CD4-positive, alpha-beta memory T cell (primary cell): ENCODE measurements at places on chromosomes 6 and 20.

- DNase-seq = no peak
These were observed 73.7 kb upstream of the RREB1 start for GRCh38 chr6:7034055-7034454.

DNA sequence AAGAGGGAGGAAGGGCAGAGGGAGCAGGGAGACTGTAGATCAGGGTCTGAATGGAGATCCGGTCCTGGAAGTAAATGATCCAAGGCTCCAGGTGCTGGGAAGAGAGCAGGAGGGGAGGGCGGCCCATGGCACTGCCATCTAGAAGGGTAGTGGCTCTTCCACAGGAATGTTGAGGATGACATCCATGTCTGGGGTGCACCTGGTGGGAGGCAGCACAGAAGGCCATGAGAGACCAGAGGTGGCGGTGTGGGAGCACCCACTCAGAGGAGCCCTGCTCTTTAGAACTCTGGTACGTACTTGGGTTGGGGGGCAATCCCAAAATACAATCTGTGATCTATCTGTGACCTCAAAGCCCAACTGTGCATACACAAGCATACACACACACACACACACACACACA, 13.5 kb downstream of the DEFB132 start:
- no peak for DNase-seq

DNA sequence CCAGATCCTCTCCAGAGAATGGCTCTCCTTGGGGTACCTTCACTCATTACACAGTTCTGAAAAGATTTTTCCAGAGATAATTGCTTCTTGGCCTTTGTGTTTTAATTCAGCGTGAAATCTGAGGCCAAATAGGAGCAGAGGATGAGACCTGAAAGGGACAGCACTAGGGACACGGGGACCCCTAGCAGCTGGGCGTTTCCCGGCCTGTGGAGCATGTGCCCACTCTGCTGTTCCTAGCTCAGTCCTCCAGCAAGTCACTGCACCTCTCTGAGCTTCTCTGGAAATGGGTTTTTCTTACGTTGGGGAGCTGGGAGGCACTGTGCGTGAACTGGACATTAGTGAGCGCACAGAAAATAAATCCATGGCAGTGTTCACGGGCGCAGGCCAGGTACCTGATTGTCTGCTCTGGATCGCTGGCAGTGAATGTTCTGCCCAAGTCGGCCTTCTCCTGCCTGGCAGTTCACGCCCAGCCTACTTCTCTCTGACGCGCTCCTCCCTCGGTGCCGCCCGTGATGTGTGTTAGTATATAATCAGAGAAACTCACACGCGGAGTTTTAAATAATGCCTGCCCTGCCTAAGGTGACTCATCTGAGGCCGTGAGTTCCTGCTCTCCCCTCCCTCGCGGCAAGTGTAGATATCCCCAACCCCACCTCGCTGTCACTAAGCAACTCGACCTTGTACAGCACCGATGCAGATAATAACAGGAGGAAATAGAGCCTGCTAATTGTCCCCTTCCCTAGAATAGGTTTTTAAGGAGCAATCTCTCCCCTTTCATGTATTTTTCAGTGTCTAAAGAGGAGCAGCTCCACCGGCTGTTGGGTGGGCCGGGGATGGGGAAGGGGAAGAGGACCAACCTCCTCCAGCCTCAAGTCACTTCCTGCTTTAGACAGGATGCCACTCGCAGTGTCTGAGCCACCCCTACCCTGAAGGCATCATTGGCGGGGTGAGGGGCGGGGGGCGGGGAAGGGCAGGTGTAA, 2.7 kb upstream of the TUBB2A start:
- peak; percentile 78 for DNase-seq

GRCh38 chr6:56804996-56805395, 149.9 kb upstream of the BEND6 start:
- no peak for DNase-seq

GRCh38 chr20:49484180-49485140, 2.0 kb upstream of the KCNB1 start:
- DNase-seq = peak; percentile 60

- no peak for DNase-seq
These were observed 88.2 kb downstream of the TCP11 start for GRCh38 chr6:35052694-35053565.

- DNase-seq = no peak
These were observed 165.6 kb upstream of the OGFRL1 start for GRCh38 chr6:71123051-71123450.

- DNase-seq = no peak
These were observed 70.8 kb upstream of the AKIRIN2 start for GRCh38 chr6:87772597-87773530.

DNA sequence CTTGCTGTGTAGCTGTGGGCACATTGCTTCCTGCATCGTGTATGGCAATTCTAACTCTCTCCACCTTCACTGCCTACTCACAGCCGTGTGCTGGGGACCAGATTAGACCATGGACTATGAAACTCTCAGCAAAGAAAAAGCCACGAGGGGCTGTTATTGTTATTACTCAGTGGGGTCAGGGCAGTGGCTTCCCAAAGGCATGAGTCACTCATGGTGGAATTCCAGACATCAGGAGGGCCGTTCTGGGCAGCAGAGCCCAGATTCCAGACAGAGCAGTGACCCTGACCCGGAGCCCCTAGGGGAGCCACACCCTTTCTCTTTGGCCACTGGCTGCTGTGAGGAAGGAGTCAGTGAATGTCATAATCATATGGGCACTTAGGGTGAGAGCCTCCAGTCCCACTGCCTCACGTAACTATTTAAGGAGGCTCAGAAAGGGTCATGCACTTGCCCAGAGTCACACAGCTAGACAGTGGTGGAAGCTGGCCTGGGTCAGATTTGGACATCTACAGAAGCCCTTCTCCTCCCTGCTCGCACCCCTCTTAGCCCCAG, 22.2 kb upstream of the CCN5 start:
- no peak for DNase-seq

DNA sequence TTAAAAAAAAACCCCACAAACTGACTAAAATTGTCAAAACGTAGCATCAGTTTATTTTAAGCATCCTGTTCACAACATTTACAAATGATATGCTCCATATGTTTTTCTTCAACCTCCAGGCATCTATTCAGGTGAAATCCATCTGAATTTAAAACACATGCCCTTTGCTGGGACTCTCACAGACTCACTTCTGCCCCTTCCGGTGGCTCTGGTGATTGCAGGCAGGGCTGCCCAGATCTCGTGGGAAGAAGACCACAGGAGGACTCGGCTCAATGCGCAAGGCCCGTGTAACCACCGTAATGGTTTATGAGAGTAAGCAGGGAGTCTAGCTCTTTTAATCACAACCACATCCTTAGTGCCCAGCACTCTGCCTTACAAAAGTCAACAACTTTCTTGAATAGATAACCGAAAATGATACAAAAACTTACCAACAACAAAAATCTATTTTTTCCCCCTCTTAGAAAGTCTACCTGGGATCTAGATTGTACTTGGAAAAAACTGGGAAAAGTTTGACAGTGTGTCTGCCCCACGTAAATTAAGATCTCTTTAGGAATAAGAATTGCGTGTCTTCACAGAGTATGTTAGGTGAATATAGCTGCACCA, 139.1 kb downstream of the KIF16B start:
- DNase-seq = no peak

GRCh38 chr6:37139230-37139962, 30.6 kb upstream of the PIM1 start:
- no peak for DNase-seq

- DNase-seq = no peak
These were observed 245.2 kb downstream of the HAO1 start for GRCh38 chr20:7695051-7695495.

- DNase-seq = no peak
These were observed 48.5 kb downstream of the FNDC1 start for GRCh38 chr6:159217595-159218275.

DNA sequence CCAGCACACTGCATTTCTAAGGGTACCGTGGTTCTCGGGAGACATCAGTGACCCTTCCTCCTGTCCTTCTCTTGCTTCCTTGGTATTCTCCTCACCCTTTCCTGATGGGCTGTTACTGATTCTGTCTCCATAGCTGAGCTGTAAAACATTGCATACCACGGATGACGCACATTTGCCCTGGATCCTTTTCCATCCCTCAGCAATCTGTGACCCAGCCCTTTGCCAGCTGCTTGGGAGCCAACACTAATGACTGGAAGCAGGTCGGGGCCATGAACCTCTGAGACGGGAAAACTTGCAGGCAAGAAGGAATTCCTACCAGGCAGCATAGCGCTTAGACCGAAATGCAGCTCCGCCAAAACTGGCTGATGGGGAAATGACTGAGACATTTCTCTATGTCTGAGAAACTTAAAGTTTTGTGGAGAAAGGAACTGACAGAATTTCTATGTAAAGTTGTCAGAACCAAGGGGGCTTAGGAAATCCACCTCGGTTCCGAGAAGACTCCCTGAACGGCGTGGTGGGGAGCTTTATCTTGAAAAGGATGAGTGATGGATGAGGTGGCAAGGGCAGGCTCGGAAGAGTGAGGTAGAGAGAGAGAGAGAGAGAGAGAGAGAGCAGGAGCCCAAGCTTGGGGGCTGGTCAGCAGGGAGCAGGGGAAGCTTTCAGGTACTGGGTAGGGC, 19.2 kb downstream of the TUBB2B start:
- no peak for DNase-seq

DNA sequence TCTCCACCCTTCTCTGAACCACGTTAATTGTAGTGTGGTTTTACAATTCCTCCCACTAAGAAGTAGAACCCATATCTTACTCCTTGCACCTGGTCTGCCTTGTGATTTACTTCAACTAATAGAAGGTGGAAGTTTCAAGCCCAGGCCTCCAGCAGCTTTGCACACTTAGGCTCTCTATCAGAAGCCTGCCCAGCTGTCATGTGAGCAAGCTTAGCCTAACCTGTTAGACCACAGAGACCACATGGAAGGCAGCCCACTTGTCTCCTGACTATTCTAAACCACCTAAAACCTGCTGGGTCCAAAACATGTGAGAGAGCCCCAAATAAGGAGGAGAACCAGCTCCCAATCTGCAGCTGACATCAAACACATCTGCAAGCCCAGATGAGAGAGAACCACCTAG, 127.6 kb upstream of the BTBD3 start:
- no peak for DNase-seq

DNA sequence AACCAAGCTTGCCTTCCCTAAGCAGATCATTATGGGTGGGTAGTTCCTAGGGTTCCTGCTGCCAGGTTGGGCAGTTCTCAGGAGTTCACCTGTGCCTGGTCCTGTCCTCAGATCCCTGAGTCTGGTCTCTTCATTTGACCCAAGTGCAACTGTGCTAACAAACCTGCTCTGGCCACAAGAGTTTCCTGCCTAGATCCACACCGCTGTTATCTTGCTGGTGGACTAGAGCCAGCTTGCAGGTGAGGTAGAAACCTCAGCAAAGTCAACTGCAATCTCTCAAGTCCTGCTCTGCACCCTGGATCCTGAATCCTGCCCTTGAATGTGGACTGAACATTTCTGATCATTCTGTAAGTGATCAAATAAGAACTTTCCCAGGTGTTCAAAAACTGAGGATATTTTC, 191.8 kb upstream of the LRFN2 start:
- DNase-seq = no peak

DNA sequence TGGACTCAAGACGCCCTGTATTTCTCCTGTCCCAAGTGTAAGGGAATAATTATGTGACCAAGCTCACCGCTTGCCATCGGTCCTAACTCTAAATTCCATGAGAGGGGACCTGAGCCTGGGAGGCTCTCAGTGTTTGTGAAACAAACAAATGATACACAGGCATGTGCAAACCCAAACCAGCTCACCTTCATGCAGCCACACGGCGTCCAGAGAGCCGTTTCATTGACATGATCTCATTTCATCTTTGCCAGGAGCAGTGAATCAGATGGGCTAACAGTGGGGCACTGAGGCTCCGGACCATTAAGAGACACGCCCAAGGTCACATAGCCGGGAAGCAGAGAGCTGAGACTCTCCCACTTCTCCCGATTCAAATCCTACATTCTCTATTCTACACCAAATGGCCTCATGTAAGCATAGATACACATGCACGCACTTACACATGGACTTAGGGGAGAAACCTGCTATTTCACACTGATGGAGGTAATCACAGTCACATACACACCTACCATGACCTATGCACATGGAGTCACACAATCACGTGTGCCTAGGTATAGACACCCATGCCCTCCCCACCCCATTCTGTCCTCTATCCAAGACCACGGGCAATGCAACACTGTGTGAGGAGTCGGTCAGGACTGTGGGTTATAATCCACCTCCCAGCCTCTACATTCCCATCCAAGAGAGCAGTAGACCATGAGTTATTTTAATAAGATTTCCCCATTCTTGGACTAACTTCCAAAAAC, 1.1 kb downstream of the BNIP5 start:
- DNase-seq = no peak

- no peak for DNase-seq
These were observed 128.2 kb downstream of the PAK5 start for GRCh38 chr20:9710685-9711084.

DNA sequence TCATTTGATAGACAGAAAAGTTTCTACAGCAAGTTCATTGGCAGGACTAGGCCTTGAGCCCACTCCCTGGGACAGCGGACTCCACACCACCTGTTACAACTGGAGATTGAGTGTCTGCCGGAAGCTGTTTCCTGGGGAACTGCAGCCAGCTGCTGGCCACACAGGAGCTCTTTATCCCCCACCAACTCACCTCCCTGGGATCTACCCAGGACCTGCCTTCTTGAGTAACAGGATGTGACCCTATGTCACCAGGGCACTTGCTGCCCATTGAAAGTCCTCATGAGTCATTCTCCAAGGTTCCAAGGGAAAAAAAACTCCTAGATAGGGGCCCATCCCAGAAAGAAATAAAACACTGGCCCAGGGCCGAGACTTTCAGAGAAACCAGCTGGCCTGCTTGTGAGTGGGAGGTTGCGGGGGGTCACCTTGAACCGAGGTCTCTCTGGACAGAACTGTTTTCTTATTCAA, 37.4 kb upstream of the SLC9A8 start:
- no peak for DNase-seq

- DNase-seq = no peak
These were observed 1.3 kb upstream of the CNR1 start for GRCh38 chr6:88167352-88167937.

- no peak for DNase-seq
These were observed 11.7 kb upstream of the PHIP start for GRCh38 chr6:79089552-79090404.

DNA sequence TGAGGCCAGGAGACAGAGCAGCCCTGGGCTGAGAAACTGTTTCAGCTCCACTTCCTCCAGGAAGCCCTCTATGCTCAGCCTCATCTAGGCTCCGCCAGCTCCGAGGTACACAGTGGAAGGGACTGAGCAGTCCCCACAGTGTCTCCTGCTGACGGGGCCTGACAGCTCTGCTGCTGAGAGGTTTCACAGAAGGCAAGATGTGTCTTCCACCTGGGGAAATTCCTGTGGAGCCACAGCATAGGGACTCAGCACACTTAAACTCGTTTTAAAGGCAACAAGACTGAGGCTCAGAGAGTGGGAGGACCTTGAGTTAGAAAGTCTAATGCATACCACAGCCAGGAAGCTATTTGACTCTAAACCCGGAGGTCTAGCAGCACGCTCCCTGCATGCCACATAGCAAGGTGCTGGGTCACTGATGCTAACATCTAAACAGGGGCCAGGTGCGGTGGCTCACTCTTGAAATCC, 6.8 kb downstream of the ADA start:
- peak; percentile 45 for DNase-seq

- DNase-seq = no peak
These were observed 227.4 kb downstream of the C6orf118 start for GRCh38 chr6:165081944-165082532.

GRCh38 chr6:155549928-155550327, 94.3 kb upstream of the NOX3 start:
- DNase-seq = no peak

GRCh38 chr6:111848262-111848812, 24.9 kb downstream of the FYN start:
- no peak for DNase-seq

- DNase-seq = no peak
These were observed 21.1 kb upstream of the MTHFD1L start for GRCh38 chr6:150844371-150844770.

GRCh38 chr20:10603378-10603777, 70.4 kb downstream of the JAG1 start:
- DNase-seq = no peak
